ENCODE measurements at places on chromosomes 6 and 20.
A peak's percentile ranks its signal among the peaks of the same experiment; 100 is the strongest.

DNA sequence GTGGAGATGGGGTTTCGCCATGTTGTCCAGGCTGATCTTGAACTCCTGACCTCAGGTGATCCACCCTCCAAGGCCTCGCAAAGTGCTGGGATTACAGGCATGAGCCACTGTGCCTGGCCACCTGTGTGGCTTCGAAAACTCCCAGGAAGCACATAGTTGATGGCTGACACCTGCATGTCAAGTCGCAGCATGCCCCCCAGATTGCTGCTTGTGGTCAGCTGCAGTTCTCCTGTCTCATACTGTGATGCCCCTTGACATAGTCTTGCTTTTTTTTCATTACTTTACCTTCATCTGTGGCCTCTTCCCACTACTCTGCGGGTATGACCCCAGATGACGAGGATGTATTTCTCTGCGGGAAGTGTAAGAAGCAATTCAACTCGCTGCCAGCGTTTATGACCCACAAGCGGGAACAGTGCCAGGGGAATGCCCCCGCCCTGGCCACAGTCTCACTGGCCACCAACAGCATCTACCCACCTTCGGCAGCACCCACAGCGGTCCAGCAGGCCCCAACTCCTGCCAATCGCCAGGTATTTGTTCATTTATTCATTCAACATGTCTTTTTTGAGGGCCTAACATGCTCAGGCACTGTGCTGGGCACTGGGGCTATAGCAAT, 13.1 kb downstream of the ZNF341 start:
- no peak for DNase-seq

GRCh38 chr6:24981386-24981760, 45.6 kb upstream of the RIPOR2 start:
- DNase-seq: no peak

DNA sequence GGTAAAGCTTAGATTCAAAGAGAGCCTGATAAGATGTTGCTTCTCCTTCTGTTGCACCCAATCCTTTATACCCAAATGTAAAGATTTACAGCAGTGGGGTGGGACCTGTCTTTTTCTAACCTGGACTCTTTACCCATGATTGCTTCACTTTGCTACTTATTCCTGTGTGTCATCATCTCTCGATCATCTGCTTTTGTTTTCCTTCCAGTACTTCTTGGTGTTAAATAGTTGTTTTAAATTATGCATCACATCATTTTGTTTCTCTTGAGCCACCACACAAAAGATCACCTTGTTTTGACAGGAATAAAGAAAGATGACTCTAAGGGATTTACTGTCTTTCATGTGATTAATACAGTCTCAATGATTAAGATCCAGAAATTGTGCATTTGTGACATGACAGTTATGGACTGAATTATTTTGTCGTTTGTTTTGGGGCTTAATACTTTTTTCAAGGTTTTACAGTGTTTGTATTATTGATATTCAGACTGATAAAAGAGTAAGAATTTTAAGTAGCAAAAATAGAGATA, 123.1 kb downstream of the CDKAL1 start:
- no peak for DNase-seq

DNA sequence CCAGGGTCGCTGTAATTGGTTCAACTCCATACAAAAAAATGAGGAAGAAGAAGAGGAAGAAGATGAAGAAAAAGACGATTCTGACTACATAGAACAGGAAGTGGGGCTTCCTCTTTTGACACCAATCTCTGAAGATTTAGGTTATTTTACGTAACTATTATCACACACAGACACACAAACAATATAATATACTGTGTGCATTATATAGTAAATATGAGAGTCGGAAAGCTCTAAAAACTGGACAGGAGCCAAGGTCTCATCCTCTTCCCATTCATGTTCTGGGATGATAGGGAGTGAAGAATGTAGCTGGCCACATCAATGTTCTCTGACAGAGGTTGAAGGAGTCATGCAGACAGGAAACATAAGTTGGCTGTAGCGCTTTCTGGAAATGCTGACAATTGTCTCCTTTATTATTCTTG, 13.3 kb downstream of the RSPH4A start:
- no peak for DNase-seq

- no peak for DNase-seq
These were observed 42.4 kb downstream of the SSR1 start for GRCh38 chr6:7270320-7271204.

- no peak for DNase-seq
These were observed 271.9 kb upstream of the MARCKS start for GRCh38 chr6:113585246-113585645.

GRCh38 chr20:32017711-32018251, 7.5 kb downstream of the CCM2L start:
- peak; percentile 75 for DNase-seq

DNA sequence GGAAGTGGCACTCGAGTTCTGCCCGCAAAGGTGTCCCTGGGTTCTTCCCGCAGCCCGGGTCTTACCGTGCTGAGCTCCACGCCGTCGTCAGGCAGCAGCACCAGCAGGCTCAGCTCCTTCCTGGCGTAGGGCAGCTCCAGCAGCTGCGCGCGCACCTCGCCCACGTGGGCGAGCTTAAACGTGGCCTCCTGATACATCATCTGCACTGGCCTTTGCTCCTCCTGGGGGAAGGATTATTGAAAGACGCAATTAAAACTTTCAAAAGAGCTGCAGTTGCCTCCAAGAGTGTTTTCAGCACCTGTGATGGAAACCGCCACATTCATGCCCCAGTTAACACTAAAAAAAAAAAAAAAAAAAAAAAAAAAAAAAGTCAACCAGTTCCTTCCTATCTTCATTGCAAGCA, 11.3 kb downstream of the SERPINB9 start:
- DNase-seq: peak; percentile 78

DNA sequence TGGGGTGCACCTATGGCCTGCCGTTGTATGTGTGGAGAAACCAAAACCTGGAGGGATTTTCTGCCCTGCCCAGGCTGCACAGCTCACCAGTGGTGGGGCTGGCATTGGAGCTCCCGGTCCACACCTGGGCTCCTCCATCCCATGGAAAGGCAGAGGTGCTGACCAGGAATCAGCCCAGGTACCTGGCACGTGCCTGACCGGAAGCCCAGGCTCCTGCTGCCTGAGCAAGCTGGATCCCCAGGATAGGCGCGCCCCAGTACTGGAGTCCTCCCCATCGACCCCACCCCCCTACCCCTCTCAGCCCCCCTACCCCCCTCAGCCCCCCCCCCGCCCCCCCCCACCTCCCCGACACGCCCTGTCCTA, 39.9 kb upstream of the HMGA1 start:
- DNase-seq: no peak

GRCh38 chr6:10759884-10760329, 12.3 kb downstream of the TMEM14B start:
- no peak for DNase-seq

DNA sequence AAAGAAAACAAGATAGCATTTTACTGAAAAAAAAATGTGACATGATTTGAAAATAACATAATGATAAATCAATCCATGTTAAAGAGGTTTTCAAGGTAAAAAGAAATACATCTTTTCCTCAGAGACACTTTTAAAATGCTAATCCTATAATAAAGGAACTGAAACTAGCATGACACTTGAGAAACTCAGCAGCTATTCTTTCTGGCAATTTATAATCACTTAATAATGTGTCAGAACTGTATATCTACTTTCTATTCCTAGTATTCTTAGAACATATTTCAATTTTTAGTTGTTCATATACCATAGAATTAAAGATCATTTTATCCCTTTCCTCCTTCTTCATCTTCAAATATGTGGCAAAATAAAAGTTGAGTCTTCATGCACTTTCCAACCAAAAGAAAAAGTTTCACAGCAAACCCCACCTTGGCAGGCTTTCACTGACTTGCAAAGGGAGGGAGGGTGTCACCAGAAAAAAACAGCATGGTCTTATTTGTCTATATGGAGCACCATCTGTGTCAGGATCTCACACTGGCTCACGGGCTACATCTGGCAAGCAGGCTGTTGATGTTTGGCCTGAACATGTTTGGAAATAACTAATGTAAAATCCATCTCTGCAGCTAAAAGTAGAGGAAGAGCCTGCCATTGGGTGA, 48.5 kb downstream of the FHL5 start:
- DNase-seq: no peak

GRCh38 chr20:19695081-19695480, 63.0 kb upstream of the RIN2 start:
- DNase-seq: no peak

DNA sequence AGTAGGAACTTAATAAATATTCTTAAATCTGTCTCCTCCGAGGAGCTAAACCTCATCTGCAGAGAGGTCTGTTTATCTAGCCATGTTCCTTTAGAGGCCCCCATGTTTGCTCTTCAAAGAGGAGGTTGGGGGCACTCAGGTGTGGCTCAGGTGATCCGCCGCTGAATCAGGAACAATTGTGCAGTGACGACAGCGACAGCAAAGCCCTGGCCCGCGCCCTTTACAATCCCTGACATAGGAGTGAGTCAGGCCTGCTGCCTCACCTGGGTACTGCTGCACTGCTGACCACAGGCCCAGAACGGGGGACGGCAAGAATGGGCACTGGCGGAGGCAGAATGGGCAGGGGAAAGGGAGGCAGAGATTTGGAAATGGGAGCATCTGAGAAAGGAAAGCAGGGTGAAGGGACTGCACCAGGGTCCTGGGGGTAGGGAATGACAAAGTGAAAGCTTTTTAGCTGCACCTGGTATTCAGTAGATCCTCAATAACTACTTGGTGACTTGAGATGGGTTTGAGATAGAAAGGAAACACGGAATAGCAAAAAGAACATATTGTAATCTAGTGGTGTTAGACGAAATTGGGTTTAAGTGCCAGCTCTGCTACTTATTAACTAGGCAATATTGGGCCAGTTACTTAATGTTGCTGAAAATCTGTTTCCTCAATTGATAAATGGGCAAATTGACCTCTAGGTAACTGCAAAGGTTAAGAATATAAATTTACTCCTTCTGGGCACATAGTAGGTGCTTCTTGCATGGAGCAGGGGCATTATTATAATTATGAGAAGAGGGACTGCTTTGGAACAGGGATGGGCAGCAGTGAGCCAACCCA, 5.4 kb upstream of the IER3 start:
- DNase-seq: no peak

GRCh38 chr20:51480507-51481270, 61.8 kb downstream of the NFATC2 start:
- peak; percentile 84 for DNase-seq

DNA sequence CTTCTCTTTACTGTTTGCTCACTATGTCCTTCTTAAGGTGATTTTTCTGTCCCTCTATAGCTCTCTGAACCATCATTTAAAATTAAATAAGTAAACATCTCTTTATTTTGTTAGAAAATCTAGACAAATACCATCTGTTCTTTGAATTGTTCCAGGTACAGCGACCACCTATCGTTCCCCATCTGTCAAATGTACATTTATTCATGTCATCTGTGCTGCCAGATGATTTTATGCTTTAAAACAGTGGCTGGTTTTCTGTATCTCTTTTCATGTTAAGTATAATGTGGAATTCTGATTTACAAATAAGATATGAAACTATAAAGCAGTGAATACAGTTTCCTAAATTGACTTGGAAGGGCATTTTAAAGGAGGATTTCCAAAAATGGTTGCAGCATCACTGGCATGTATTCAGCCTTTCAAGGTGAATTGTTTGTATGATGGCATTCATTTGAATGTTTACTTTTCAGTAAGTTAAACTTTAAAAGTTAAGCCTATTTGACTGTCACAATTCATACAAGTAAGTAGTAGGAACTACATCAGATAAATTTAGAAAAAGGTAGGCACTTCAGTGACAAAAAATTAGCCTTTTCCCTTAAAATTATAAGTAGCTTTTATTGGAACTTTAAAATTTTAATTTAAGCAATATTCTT, 92.6 kb upstream of the CLVS2 start:
- DNase-seq: no peak

DNA sequence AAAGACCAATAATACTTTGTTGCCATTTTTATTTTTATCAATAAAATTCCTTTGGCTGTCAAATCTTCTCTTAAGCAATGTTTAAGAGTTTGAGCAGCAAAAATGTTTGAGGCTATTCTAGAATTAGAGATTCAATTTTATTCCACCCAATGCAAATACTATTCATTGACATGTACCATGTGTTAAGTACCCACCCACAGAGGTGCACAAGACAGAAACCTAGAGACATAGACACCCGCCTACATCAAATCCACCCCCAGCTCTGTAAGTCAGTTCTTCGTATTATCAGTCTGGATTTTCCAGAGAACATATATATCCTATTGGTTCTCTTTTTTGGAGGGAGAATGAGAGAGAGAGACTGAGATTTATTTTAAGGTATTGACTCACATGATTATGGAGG, 463.7 kb downstream of the EPM2A start:
- no peak for DNase-seq

Measured in activated CD4-positive, alpha-beta T cell treated with anti-CD3 and anti-CD28 coated beads, Interleukin-2, amount 10 ng/mL, durations not matched to agents 24 days and 14 days (primary cell).